Stimulated activated CD4-positive, alpha-beta T cell treated with anti-CD3 and anti-CD28 coated beads, Interleukin-12 subunit alpha, Interleukin-12 subunit beta, amount 100 ng/mL, for 24 hours (primary cell): ENCODE measurements at places on chromosomes 5 and 9.

DNA sequence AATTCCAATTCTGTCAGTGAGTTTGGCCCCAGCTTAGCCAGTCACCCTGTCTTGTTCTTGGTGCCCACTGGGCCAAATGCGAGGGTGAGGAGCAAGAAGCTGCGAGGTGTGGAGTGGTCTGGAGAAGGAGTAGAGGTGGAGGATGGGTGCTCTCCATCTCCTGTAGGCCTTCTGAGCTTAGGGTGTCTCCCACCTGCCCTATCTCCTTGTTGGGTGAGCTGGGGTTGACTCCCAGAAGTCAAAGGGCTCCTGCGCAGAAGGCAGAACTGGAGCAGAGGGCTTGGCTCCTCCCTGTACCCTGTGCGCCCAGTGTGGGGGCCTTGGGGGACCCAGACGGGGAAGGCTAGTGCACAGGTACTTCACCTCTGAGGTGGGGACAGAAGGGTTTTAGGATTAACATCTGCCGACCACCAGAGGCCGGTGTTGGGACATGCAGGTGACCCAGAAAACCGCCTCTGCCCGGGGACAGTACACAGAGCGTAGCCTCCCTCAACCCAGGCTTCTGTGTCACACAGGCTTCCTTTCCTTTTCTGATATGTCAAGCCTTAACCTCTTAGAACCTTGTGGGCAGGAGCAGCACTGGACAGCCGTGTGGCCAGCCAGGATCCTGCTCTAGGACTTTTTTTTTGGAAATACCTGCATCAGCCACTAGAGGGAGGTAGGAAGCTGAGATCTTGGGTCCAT is 16.9 kb downstream of the IL5 start:
- DNase-seq = no peak

- DNase-seq = no peak
Observed at GRCh38 chr5:150498501-150498900, 9.4 kb upstream of the NDST1 start.

GRCh38 chr9:6305954-6306563 is 22.1 kb upstream of the TPD52L3 start:
- DNase-seq = no peak

DNA sequence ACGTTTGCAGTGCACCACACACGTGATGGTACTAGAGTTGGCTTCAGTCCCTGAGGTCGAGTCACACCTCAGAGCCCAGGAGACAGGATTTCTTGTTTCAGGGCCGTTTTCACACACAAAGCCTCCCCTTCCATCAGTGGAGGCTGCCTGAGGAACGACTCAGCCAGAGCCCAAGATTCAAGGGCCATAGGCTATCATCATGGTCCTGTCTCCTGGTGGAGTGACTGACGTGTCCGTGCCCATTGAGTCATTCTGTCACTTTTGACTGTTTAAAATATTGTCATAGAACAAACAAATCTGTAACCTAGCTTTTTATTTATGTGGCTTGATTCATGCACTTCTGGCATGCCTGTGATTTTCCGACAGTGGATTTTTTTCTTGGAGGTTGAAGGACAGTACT is 28.3 kb downstream of the CAMK2A start:
- DNase-seq = no peak

DNA sequence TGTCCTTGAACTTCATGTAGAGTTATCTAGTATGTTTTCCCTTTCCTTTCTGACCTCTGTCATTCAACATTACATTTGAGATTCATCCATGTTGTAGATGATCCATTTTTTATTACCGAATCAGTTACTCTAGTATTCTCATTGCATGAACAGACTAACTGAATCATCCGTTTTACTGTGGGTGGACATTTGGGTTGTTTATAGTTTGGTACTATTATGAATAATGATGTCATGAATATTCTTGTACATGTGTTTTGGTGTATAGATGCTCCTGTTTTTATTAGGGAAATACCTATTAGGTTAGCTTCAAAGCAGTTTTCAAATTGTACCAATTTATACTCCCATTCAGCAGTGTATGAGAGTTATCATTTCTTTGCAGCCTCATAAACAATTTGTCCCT is 94.3 kb upstream of the NIPAL4 start:
- no peak for DNase-seq

- DNase-seq = no peak
Observed at GRCh38 chr9:36543916-36544315, 28.8 kb upstream of the MELK start.

GRCh38 chr9:126057121-126057825 is 269.4 kb upstream of the MVB12B start:
- no peak for DNase-seq

DNA sequence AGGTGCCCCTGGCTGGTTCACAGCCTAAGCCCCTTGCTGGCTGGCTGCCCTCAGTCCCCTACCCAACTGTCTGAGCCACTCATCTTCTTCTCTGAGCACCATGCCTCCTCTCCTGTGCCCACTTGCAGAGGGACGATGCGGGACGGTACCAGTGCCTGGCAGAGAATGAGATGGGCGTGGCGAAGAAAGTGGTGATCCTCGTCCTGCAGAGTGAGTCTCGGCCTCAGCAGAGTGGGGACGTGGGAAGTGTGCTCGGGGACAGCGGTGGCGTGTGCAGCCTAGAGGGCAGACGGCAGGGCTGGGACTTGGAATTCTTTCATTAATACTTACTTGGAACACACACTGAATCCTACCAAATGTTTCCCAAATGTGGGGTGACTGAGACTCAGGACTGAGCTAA is 34.3 kb upstream of the ASS1 start:
- DNase-seq = no peak

DNA sequence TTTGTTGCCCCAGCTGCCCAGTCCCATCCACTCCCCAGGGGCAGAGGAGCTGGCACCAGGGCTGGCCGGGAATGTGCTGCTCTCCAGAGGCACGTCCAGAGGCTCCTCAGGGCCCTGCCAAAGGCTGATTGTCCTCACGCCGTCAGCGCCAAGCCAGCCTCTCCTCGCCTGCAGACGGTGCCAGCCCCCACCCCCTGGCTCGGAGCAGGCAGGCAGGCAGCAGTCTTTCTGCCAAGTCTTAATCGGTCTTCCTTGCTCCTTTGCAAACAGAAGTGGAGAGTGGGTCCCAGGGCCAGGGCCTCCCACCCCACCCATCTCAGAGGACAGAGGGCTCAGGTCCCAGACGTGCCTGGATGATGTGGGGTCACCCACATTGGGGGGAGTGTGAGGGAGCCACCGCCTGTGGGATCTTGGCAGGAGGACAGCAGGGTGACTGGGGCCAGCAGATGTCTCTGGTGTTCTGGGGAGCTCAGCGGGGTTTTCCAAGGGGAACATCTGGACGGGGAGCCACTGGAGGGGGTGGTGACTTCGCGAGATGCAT is 36.3 kb downstream of the FAM163B start:
- DNase-seq = no peak

GRCh38 chr5:92694067-92694466 is 887.0 kb downstream of the NR2F1-AS1 start:
- DNase-seq = no peak

- DNase-seq = no peak
Observed at GRCh38 chr5:9338796-9339195, 207.1 kb downstream of the SEMA5A start.

GRCh38 chr9:14437354-14438231 is 123.7 kb upstream of the NFIB start:
- no peak for DNase-seq

GRCh38 chr9:121607434-121608167 is 43.8 kb upstream of the DAB2IP start:
- DNase-seq = no peak

DNA sequence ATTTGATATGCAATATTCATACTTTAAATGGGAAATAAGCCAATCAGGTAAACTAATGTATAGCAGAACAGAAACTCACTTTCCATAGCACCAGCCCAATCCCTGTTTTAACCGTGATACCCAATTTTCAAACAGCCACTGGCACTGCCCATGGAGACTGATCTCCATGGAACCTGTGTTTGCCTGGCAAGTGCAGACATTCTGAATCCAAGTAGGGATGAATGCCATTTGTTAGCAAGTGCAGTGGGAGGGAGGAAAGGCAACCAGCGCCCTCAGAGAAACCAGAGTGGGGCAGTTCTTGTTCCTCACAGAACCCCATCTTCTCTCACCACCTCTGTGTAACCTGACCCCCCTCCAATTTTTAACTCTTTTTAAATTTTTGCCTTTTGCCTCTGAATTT is 229.1 kb downstream of the CTNND2 start:
- DNase-seq = no peak

GRCh38 chr5:59091965-59092364 is 509.1 kb downstream of the RAB3C start:
- DNase-seq = no peak

- DNase-seq = no peak
Observed at GRCh38 chr9:138095813-138096518, 218.4 kb downstream of the CACNA1B start.

- DNase-seq = no peak
Observed at GRCh38 chr5:140828362-140828737, 590 bp downstream of the PCDHA6 start.

DNA sequence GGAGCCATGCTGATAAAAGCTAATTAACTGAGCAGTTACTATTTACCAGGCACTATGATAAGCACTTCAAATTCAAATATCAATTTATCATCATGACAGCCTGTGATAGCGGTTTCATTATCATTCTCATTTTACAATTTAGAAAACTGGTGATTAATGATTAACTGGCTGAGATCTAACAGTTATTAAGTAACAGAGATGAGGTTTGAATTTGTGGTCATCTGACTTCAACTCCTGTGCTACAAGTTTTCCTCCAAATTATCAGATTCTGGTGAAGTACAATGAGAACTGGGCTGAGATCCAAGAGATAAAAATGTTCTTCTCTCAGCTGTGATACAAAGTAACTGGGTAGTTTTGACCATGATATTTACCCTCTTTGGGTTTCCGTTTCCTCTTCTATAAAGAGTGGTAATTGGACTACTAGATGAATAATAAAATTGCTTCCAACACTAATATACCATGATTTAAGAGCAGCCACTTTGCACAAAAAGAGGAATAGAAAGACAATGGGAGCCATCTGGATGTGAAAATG is 74.5 kb upstream of the CCNG1 start:
- no peak for DNase-seq

- DNase-seq = no peak
Observed at GRCh38 chr5:31993165-31993961, 180.8 kb downstream of the GOLPH3 start.

DNA sequence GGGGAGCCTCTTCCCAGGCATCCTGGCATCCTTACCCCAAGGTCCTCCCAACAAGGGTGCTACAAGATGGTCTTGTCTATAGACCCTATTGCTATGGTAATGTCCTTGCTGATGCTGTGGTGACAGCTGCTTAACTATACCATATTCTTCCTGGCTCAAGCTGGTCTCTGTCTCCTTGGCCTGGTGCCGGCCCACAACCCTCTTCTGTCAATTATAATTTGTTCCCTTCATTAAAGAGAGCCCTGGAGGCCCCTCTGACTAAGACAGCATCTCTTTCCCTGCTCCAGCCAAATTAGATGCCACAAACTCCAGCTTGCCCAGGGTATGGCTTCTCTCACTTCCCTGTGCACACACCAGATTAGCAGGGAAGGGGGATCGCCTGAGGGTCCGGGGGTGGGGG is 86.7 kb downstream of the PSD2 start:
- DNase-seq = no peak

GRCh38 chr5:147152086-147152485 is 82.7 kb upstream of the STK32A start:
- no peak for DNase-seq

- no peak for DNase-seq
Observed at GRCh38 chr5:57370376-57370775, 112.2 kb downstream of the ACTBL2 start.

- DNase-seq = no peak
Observed at GRCh38 chr5:36875051-36875789, 1.3 kb upstream of the NIPBL start.

GRCh38 chr9:120932086-120932823 is 5.7 kb upstream of the TRAF1 start:
- no peak for DNase-seq

DNA sequence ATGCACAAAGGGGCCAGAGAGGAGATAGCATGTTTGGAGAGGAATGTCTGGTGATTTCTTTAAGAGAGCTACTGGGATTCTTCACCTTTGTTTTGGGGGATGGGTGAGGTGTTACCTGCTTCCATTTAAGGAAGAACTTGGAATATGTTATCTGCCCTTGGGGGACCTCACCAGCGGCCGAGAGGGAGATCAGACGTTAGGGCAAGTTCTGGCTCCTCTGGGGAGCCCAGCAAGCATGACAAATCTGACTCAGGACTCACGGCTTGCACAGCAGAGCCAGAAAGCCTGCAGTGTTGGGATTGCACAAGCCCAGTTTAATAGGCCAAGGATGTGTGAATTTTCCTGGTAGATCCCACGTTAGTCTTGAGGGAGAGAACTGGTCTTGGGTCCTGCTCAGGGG is 40.3 kb downstream of the SLC28A3 start:
- no peak for DNase-seq

DNA sequence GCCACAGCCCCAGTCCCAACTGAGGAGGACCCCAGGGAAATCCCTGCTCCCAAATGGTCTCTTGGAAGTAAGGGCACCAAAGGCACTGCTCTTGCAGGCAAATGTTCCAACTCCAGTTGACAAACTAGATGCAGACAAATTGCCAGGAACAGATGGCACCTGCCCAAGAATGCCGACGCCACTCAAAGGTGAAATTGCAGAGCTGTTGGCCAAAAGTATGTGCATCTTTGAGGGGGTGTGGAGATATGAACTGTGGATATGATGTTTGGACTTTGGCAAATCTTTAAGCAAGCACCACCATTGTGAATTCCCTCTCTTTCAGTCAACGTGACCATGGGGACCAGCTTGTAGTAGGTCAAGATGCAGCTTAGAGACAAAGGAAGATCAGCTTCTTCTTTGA is 12.0 kb upstream of the CPLX2 start:
- DNase-seq = no peak

DNA sequence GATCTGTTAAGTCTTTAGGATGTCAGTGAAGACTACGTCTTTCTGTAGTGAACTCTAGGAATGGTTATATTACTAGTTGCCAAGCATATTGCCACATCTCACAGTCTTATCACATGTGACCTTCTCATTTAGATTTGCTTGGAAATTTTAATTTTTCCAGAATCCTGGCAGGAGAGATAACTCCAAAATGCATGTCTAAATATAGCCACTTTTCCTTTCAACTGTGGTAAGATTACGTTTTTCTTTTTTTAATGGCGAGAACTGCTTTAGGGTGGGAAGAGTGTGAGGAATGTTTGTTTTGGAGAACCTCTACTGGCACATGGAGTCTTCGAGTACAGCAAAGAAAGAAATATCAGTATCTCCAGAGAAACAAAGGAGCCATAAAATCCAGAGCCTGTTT is 91.7 kb upstream of the ADAMTSL1 start:
- no peak for DNase-seq

GRCh38 chr9:36008774-36009300 is 27.9 kb upstream of the RECK start:
- DNase-seq = peak; percentile 35

DNA sequence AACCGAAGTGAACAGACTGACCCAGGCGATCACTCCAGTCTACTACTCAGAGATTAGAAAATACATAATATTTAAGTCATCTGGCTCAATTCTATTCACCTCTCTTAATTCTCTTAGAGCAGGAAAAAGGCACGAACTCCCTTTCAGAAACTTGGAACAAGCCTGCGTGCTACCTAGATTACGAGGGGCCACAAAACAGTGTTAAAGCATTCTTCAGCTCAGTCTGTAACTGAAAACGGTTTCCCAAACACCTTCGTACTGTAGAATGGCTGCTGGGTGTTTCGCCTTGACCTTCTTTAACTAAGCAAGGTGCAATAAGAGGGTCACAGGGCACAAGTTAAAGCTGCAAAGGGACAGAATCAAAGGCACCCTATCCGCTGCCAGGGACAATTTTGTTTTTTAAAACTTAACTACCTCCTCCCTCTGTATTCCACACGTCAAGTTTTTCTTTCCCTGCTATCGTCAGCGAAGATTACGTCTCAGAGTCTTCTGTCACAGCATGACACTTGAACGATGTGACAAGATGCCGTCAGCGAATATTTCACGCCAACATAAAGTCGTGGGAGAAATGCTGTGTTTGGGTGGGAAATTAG is 687 bp downstream of the LYSMD3 start:
- no peak for DNase-seq
